Kasumi-1 (cell line): ENCODE measurements at places on chromosomes 6 and 20.

DNA sequence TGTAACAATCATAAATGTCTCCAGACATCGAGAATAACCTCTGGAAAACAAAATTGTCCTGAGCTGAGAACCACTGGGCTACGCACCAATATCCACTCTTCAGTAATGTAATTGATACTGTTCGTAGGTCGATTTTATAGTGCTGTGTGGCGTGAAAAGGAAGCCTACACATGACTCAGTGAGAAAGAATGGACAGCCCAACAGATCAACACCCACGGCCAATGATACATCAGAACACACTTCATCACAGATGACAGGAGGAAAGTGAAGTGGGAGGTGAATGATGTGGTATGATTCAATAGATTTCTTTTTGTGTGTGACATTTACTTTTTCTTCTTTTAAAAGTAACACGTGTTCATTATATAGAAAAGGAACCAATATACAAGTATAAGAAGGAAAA is 93.5 kb downstream of the RPS12 start:
- no peak for DNase-seq

GRCh38 chr20:57374931-57375651 is 16.1 kb upstream of the RBM38 start:
- peak; percentile 27 for DNase-seq

- no peak for DNase-seq
These were observed 1355.0 kb upstream of the MAP3K7 start for GRCh38 chr6:91941838-91942237.

GRCh38 chr6:25895771-25896170 is 21.7 kb upstream of the SLC17A3 start:
- DNase-seq = no peak

DNA sequence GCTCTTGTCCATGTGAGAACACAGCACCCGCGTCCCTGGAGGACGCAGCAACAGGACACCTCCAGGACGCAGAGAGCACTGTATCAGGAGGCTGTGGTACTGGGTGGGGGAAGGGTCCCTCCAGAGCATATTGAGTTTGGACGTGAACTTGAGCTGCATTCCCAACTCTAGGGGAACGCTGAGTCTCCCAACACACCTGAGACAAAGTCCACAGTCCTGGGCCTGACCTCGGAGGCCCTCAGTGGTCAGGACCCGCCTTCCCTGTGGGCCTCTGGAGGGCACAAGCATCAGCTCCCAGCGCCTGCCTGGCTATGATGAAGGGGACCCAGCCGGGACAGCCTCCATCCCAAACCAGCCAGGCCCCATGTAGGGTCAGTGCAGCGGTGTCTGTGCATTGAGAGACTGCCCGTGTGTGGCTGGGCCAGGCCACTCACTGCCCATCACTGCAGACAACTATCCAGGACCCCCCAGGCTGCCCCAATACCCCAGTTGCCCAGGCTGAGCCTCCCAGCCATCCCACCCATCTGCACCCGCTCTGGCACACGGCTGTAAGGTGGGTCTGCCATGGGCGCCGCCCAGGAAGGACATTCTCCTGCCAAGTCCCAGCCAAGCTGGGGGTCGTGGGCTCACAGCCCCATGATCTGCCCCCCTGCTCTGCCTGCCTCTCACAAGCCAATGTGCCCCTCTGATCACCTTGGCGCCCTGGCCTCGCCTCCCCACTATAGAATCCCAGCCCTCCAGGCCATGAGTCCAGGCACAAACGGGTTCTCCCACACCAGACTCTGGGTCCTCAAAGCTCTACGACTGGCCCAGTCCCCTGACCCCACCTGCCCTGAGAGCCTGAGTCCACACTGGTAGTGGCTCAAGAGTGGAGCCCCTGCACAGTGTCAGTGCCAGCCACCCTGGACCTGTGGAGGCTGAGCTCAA is 115.7 kb downstream of the TAF4 start:
- DNase-seq = no peak

- no peak for DNase-seq
These were observed 16.1 kb downstream of the SLC17A9 start for GRCh38 chr20:62968378-62969178.

- DNase-seq = peak; percentile 80
These were observed 8.9 kb upstream of the AHI1 start for GRCh38 chr6:135506270-135506997.

DNA sequence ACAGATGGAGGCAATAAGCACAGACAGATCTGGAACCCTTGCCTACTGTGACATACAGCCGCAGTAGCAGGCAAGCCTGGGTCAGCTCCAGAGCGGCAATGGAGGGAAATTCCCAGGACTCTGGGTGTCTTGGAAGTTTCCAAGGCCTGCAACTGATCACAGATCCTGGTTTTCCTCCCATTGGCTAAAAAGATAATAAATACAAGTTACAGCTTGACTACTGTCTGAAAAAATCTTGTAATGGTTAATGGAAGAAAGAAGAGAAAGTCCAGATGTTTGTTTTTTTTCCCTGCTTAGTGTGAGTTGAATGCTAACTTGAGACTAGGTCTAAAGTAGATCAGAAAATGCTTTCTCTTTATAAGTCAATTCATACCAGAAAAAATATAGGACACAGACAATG is 307.6 kb downstream of the ALDH8A1 start:
- DNase-seq = no peak

- DNase-seq = no peak
These were observed 129.5 kb upstream of the MAP3K7 start for GRCh38 chr6:90716376-90716775.

DNA sequence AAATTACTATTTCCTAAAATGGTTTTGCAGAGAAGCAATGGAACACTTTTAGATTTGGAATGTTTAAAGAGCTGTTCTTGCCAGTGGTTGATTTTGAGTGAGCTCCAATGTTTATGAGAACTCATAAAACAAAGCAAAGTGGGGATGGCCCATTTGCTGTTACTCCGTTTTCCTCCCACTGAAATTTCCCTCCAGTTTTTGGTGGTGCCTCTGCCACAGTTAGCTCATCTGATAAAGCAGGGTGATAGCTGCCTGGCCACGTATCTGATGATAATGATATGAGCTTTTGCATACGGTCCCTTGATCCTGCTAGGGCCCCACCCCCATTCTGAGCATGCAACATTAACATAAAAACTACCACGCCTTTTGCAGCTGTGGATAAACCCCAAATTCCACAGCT is 10.4 kb downstream of the CD83 start:
- no peak for DNase-seq
